Thyroid gland (tissue), 4 donors: ENCODE measurements at places on chromosomes 7 and 10.
A peak's percentile ranks its signal among the peaks of the same experiment; 100 is the strongest.

GRCh38 chr7:84454174-84454959, 259.8 kb upstream of the SEMA3A start:
- no peak for DNase-seq

- no peak for DNase-seq
Observed at GRCh38 chr7:143507094-143507518, 29.4 kb downstream of the TAS2R41 start.

DNA sequence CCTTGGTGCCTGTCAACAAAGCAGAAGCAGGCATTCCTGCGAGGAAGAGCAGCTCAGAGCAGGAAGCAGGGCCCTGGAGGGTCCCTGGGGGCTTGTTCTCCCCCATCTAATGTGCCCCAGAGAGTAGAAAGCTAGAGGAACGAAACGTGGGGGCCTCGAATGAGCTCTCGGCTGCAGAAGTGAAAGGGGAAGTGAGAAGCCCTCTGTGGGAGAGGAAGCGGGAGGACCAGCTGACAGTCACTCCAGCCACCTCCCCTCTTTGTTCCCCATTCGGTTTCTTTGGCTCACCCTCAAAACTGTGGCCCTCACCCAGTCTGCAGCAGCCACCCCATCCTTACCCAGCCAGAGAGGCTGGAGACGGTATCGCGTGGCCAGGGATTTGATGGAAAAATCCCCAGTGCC, 25.0 kb downstream of the C10orf105 start:
- DNase-seq, result no peak

DNA sequence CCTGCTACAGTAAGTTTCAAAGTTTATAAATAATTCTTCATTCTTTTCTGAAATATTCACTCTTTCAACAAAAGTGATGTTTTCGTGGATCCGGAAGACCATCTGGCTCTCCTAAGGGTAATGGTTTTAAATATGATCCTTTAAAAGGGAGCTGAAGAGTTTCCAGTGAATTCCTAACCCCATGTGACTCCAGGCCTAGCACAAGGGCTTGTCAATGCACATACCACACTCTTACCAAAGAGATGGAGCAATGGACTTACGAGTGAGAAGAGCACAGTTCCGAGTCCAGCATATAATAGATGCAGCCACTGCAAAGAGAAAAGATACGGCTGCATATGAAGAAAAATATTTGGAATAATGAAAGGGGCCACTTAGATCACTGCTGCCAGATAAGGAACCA, 32.1 kb upstream of the GATAD1 start:
- DNase-seq, result no peak

- no peak for DNase-seq
Observed at GRCh38 chr7:131252976-131253375, 74.7 kb upstream of the MKLN1 start.

GRCh38 chr7:82501346-82501745, 57.8 kb upstream of the CACNA2D1 start:
- DNase-seq, result no peak

GRCh38 chr7:95097291-95097690, 189.9 kb downstream of the PPP1R9A start:
- DNase-seq, result no peak

GRCh38 chr10:26944261-26944882, 83.6 kb upstream of the ABI1 start:
- DNase-seq, result no peak

- DNase-seq, result peak; percentile 91
Observed at GRCh38 chr10:80416479-80417098, 8.2 kb downstream of the PRXL2A start.

- DNase-seq, result no peak
Observed at GRCh38 chr10:63376560-63377304, 89.0 kb downstream of the JMJD1C start.

DNA sequence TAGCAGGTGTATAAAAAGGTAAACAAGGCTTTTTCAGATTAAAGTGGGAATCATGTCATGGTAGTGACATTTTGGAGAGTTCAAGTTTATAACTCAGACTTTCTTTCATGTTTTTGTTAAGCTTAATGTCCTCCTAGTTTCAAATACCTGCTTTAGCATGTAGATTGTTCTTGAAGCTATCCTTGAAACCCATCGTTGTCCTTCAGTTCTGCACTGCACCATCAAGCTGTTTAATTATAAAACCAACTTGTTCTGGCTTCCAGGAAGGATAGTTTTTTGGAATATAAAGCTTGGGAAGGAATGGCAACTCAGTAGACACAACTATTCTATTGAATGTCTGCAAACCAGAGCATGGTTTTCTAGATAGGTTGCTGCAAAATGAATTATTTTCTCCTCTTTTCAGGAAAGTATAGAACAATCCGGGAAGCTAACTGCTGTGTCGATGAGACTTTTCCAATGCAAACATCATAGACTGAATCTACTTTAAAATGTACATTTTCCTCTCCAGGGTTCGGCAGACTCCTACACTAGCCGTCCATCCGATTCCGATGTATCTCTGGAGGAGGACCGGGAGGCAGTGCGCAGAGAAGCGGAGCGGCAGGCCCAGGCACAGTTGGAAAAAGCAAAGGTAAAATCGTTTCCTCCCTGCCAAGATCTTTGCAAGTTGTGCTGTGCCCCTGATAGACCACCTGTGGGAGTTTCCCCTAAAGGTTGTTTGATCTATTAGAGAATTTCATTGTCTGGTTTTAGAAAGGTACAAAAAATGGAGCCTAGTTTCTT, 249.8 kb downstream of the NSUN6 start:
- no peak for DNase-seq

DNA sequence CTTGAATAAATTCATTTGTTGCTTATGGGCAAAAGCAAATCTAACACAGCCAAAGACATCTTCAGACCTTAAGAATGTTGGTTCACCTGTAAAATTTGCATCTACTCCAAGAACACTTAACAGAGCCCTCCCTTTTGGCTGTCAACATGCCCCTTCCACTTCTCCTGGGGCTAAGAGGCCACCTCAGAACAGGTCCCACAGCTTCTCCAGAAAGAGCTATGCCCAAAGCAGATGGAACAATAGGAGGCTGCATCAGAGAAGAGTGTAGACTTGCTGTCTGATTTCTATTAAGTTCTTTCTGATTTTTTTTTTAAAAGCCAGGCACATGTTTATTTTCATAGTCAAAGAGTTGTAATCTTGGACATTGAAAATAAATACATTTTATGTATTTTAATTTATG, 26.1 kb upstream of the TRIL start:
- DNase-seq, result peak; percentile 19

GRCh38 chr7:132112657-132113056, 463.6 kb downstream of the PLXNA4 start:
- DNase-seq, result no peak

DNA sequence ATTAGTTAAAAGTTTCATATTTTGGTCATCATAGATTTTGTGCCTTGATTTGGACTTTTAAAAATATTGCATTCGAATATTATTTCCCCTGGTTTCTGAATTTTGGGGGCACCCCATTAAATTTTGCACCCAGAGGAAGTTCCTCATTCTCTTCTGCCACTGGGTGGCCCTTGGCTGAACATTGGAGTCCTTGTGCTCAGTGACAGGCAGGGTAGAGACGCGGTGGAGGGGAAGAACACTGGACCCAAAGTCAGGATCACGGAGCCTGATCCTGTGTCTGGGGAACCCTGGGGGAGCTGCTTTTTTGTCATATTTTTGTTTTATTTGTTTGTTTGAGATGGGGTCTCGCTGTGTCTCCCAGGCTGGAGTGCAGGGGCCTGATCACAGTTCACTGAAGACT, 74.7 kb downstream of the MKI67 start:
- DNase-seq, result no peak

GRCh38 chr10:73881221-73881919, 7.0 kb upstream of the CAMK2G start:
- DNase-seq, result no peak

GRCh38 chr10:3173171-3173878, 743 bp upstream of the PITRM1 start:
- peak; percentile 11 for DNase-seq

GRCh38 chr10:114394531-114394930, 9.8 kb downstream of the AFAP1L2 start:
- DNase-seq, result no peak

GRCh38 chr7:155665079-155665956, 20.9 kb downstream of the RBM33 start:
- DNase-seq, result no peak

GRCh38 chr10:13074563-13075451, 25.2 kb upstream of the OPTN start:
- peak; percentile 77 for DNase-seq

- no peak for DNase-seq
Observed at GRCh38 chr7:132125096-132125495, 451.2 kb downstream of the PLXNA4 start.

- DNase-seq, result no peak
Observed at GRCh38 chr7:75951506-75951905, 36.6 kb downstream of the POR start.

- no peak for DNase-seq
Observed at GRCh38 chr10:84348860-84349259, 20.5 kb downstream of the CCSER2 start.

- no peak for DNase-seq
Observed at GRCh38 chr10:25815236-25815635, 118.8 kb upstream of the MYO3A start.
